Iris pigment epithelial cell (primary cell): ENCODE measurements at places on chromosomes 12 and 14.

- peak; percentile 12 for DNase-seq
Observed at GRCh38 chr12:10365696-10366405, 24.0 kb downstream of the KLRK1 start.

GRCh38 chr12:15146585-15146984 is 74.6 kb downstream of the RERG start:
- peak; percentile 51 for DNase-seq

GRCh38 chr14:50006141-50006540 is 110.2 kb downstream of the VCPKMT start:
- no peak for DNase-seq

DNA sequence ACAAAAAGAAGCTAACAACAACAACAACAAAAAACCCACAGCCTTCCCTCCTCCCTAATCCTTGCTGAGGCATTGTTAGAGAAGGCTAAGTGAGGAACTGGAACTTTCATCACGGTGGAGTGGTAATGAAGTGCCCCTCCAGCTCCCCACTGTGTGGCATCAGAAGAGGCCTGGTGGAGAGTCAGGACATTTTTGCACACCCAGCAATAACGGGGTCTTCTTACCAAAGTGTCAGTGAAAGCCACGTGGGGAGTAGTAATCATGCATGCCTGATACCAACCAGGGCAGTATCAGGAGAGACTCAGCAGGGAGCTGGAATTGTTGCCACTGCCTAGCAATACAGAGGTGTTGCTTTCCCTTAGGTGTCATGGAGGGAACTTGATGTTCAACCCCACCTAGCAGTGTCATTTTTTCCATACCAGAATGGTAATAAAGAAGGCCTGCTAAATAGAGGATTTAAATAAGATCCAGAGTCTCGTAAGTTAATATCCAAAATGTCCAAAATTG is 299.7 kb upstream of the RGS6 start:
- DNase-seq = no peak

- DNase-seq = no peak
Observed at GRCh38 chr12:85257671-85258070, 22.3 kb upstream of the ALX1 start.

- peak; percentile 94 for DNase-seq
Observed at GRCh38 chr12:46549527-46550265, 177.1 kb upstream of the SLC38A2 start.

DNA sequence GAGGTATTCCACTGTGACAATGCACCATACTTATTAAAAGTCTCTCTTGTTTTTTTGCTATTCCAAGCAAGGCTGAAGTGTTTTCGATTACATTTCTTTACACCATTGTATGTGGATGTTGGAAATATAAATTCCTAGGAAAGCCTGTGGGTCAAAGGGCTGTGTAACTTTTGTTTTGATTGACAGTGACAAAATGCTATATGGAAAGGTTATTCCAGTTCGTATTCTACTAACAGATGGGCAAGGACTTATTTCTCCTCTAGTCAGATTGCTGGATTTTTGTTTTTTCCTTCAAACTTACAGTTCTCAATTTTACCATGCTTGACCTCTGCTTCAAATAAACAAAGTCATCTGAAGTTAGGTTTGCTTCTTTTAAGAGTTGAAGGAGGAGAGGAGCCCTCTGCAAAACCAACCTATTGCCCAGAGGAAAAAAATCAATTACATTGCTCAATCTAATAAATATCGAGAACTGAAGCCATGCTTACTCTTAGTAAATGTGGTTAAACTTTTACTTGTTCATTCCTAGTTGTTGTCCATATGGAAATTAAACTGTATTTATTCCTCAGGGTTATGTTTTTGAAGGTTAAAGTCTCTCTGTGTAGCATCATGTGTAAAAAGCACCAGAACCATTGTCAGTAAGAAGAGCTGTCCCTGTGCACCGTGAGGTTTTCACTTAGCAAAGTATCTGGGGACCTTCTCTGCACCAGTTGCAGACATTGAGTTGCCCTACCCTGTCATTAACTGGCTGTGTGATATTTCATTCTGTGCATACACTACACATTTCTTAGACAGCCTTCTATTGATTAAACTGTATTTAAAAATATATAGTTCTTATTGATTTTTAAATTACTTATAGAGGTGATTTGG is 26.9 kb downstream of the GLT1D1 start:
- no peak for DNase-seq

DNA sequence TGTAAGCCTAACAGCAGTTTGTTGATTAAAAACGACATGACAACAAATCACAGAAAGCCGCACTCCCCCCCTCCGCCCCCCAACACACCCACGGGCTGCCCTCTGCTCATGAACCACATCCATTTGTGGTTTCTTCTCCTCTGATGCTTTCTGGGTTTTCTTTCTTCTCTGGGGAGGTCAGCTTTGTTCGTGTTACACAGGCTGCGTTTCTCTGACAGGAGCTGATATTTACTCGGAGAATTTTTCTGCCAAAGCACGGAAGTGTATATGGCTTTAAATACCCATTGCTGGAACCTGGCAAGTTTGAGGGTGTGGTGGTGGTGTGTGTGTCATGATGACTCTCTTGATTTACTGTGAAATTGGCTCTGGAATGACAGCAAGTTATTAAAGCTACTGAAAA is 883.7 kb upstream of the TMEM132C start:
- no peak for DNase-seq

GRCh38 chr12:99983456-99984258 is 1.1 kb downstream of the ANKS1B start:
- peak; percentile 3 for DNase-seq

DNA sequence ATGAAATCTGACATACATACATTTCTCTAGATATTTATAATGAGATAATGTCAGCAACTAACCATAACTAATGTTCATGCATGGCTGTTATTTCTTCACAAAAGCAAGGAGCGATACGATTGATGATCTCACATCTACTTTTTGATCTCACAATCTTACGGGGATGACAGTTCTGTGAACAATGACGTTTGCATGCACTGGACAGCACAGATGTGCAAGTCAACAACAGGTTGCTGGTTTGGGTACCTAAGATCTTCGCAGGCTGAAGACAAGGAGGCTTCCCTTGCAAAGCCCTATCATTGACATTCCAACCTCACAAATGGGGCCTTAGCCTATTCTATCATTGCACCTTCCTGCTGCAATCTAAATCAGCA is 53.6 kb downstream of the C12orf42 start:
- DNase-seq = no peak

DNA sequence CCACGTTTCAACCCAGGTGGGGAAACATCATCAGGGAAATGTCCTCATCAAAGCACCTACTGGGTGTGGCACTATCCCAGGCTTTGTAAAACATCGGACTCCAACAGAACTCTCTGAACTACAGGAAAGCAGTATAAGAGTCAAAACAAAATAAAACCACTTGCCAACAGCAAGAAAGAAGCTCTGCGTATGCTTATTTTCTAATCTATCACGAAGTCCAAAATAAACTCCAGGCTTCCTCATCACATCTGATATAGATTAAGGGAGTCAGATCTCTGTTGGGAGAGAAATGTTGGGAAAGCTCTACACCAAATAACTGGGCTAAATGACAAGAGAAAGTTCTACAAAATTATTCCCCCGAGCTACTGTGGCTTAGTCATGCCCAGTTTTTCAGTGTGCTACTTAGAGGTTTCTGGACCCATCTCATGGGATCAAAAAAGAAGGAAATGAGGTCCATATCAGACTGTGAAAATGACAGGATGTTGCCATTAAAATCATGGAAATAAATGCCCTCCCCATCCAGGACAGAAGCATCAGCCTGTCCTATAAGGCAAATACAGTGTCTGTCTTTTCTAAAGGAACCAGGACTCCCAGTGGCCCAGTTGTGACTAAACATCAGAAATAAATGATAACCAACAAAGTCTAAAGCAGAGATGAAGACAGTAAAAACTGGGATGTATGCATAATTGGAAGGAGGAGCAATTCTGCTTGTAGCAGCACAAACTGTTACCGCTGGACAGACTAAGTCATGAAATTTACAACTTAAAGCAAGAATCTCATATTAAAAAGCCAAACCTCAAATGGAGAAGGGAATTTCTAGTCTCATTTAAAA is 149.5 kb downstream of the STXBP6 start:
- DNase-seq = no peak

DNA sequence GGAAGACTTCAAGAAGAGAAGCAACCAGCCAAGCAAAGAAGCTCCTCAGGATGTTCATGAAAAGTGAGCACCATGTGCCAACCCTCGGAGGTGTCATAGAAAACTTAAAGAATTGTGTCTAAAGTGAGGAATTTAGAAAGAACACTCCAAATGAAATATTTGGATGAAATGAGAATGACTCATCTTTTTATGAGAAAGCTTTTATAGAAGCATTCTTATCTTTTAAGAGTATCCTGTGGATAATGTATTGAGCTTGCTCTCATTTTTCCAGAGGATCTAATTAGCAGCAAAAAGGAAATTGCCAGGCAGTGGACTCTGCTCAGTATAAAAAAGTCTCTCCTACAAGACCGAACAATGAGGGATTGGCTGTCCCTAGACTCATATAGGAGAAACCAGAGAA is 454.9 kb downstream of the LRIG3 start:
- DNase-seq = no peak

DNA sequence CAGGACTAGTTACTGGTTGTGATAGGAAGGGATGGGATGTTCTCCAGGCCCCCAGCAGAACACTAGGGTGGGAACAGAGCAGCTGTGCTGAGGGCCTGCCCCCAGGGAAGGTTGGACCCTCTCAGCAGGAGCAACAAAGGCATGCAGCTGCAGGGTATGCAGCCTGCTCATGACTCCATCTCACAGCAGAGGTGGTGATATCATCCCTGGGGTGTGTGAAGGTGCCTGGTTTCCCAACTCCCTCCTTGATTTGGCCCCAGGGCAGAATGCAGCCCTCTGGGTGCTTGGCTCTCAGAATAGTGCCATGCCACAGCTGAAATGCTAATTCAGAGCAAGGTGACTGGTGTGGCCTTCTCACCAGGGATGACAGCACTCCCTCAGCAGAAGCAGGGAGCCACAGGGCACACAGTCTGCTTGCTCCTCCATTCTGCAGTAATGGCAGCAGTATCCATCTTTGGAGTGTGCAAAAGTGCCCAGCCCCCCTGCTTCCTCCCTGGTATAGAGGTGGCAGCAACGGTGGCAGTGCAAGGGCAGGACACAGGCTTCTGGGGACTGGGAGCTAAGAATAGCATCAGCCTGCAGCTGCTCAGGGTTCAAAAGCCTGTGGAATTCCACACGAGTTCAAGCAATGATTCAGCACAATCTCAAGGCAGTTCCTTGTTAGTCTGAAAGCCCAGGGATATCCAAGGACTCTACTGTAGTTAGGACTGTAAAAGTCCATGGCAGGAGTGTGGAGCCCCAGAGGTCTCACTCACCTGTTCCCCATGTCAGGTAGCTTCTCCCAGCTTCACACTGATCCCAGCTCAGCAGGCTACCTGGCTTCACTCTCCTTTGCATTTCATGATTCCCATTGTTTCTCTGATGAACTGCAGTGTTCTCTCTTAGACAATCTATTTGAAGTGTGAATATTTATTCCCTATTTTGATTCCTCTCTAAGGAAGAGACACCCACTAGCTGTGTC is 298.1 kb upstream of the FOXG1 start:
- DNase-seq = peak; percentile 23

DNA sequence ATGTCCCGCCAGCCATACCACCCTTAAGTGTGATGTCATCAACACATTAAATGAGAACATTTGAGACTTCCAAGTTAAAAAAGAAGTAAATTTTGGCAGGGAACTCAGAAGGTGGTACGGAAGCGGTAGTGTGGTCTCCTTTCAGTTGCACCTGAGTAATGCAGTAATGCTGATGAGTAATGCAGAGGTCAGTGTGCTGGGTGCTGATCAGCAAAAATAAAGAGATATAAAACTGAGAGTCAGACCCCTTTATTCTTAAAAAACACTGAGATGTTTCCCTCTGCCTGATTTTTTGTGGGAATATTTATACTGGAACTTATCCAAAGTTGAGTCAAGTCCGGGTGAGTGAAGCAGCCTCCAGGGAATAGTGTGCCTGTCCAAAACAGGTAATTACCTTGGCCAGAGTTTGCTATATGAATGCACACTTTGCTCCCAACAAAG is 370.6 kb upstream of the PRICKLE1 start:
- peak; percentile 18 for DNase-seq

- peak; percentile 4 for DNase-seq
Observed at GRCh38 chr12:109291521-109292341, 17.4 kb downstream of the FOXN4 start.

DNA sequence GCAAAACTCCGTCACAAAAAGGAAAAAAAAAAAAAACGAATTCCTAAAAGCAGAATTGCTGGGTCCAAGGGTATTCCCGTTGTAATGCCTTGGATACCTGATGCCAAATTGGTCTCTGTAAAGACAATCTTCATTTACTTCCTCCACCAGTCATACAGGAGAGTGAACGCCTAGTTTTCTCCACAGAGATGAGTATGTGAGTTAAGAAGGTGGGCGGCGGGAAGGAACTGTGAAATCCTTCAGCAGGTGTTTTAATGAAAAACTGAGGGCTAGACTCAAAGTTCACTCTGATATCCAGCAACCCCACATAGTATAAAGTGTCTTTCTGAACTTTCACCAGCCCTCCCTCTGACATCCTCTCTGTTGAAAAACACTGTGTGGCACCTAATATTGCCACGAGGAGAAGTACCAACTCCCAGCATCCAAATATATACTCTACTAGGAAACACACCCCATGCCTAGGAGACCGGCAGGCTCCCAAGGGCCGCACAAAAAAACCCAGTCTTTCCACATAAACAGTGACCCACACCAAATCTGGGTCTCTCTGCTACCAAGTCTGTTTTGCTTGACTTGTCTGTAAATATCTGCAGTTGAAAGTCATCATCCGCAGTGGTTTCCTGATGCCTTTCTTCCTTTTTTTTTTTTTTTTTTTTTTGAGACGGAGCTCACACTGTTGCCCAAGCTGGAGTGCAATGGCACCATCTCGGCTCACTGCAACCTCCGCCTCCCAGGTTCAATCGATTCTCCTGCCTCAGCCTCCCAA is 30.3 kb upstream of the FOXN3 start:
- no peak for DNase-seq

DNA sequence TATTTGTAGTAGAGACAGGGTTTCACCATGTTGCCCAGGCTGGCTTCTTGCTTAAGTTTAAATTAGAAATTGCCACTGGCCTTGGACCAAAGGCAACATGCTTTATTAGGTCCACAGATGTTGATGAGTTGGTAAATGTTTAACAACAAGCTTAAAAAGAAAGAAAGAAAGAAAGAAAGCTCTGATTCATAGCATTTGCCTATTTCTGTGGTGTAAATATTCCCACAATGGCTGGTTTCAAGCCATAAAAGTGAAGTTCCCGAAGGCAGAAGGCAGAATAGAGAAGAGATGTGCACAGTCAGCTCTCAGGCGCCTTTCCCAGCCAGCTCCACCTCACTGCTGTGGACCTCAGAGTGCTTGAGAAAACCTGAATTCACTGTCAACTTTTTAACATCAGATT is 26.4 kb downstream of the KCNK13 start:
- no peak for DNase-seq
